NCI-H2081 (cell line): ENCODE measurements at places on chromosomes 3 and 15.

DNA sequence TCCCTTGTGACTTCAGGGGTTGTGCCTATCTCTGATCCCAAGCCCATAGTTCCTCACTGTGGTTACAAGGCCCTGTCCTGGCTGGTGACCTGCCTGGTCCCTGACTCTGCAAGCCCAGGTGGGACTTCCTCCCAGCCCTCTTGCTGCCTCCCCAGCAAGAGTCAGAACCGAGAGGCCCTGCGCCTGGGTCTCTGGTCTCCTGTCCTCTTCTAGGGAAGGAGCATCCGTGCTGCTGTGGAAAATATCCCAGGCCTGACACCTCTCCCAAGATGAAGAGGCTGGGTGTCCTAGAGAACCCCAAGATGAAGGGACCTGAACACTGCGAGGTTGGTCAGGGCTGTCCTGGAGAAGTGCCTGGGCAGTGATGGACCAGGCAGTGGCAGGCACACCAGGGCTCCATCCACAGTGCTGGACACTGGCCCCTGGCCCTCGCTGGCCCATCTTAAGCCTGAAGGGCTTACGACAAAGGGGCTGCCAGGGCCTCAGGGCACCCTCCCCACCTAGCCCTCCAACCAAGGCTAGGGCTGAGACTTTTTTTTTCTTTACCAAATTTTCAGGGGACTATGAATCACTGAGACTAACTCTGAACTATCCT is 32.7 kb downstream of the PTH1R start:
- no peak for DNase-seq

- no peak for DNase-seq
Observed at GRCh38 chr3:57757642-57758297, 1.7 kb downstream of the SLMAP start.

GRCh38 chr3:29949940-29950616 is 656.3 kb upstream of the TGFBR2 start:
- no peak for DNase-seq

DNA sequence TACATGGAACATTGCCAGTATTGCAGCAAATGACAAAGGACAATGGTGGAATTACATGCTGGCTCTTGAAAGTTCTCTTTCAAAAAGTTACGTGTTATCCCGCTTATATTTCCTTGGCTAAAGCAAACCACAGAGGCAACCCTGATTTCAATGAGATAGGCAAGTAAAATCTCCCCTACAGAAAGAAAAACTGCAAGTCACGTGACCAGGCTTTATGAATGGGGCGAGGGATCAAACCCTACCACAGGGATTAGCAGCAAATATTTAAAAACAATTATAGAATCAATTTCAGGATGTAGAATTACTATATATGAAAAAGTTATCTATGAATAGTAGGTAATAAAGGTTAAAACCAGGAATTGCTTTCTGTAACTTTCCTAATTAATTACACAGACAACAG is 603.4 kb upstream of the GBE1 start:
- no peak for DNase-seq

GRCh38 chr3:52532838-52533622 is 627 bp downstream of the NT5DC2 start:
- peak; percentile 16 for DNase-seq

DNA sequence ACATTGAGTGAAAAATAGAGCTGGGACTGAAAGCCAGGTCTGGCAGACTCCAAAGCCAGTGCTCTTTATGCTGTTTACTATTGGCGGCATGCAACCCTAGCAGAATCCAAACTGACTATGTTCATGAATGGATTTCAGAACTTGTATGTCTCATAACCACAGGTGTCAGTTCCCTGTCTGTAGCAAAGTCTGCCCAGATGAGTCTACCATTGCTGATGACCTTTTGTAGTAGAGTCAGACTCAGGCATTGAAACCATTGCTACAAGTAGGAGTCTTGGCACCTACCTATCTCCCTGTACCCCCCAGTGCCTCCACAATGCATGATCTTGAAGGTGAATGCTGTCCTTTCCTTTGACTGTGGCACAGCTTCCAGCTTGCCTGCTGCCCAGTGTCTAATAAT is 157.2 kb upstream of the ROPN1 start:
- DNase-seq, result no peak

- no peak for DNase-seq
Observed at GRCh38 chr3:172097585-172097984, 58.2 kb downstream of the FNDC3B start.

DNA sequence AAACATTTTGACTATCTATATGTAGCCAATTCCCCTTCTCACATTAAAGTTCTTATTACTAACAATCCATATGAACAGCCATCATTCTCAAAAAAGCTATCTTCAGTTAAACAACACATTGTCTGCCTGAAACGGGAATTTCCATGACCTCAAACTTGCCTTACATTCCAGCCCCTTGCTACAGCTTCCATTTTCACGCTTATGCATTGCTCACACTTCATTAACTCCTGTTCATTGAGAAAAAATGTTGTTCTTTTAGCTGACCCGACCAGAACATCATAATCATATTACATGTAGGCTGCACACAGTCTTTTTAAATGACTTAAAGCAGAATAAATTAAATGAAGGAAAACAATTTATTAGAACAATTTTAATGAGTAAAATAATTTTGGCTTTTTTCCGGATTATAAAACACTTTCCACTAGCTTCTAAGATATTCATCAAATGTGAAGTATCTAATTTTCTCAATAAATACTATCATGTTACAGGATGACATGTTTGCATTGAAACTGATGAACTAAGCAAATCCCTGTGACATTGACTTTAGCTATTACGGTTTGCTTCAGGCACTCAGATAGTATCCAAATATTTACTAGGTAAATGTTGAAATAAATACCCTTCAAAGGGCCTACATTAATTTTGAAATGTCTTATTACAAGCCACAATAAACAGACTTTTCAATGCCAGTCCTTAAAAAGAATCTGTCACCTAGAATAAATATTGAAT is 49.9 kb downstream of the P3H2 start:
- no peak for DNase-seq

- DNase-seq, result no peak
Observed at GRCh38 chr15:65938604-65939003, 69.3 kb downstream of the RAB11A start.

DNA sequence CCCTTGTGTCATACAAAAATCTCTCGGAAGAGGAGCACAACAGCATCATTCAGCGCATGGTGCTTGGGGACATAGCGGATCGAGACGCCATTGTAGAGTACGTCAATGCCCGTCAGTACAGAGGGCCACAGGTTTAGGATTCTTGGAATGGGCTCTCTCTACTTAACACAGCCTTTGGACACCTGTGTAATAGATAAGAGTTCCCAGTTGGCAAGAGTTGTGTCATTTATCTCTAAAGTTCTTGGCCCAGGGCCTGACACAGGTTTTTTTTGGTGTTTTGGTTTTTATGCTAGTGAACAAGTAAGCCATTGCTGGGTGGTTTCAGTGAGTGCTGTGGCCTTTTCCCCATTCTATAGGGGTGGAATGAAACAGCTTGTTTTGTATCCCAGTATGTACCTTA is 54.1 kb downstream of the SNRK start:
- no peak for DNase-seq

DNA sequence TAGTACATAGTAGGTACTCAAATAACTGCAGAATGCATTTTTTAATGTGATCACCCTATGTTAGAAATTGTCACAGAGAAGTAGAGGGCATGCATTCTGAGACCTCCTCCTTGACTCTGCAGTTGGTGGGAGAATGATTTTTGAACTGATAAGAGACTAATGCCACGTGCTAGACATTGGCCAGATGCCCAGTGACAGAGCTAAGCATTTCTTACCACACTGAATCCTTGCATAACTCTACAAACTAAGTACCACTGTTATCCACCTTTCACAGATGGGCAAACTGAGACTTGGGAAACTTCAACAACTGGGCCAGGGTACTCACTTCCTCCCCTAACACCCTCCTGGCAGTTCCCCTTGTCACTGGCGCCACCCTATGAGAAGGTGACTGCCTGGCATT is 33.5 kb upstream of the SPATA12 start:
- DNase-seq, result no peak

- DNase-seq, result peak; percentile 30
Observed at GRCh38 chr15:74835312-74835823, 7.6 kb downstream of the ULK3 start.

- no peak for DNase-seq
Observed at GRCh38 chr15:52006702-52007340, 12.2 kb upstream of the MAPK6 start.

DNA sequence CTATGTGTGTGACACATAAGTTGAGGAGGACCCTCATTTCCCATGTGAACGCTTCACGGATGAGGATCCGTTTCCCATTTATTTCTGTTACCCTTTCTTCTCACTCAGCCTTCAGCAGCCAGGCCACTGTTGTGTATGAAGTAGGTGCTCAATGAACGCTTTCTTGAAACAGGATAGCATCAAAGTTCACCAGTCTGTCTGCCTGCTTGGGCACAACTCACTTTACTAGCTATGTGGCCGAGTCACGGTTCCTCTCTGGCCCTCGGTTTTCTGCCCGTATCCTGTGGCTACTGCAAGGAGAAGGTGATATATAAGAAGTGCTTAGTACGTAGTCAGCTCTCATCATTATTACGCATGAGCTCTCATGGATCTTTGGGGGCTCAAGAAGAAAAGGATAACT is 22.4 kb downstream of the ACSBG1 start:
- no peak for DNase-seq

GRCh38 chr15:75178171-75178937 is 23.3 kb upstream of the C15orf39 start:
- DNase-seq, result no peak

- no peak for DNase-seq
Observed at GRCh38 chr15:76577879-76578512, 241.4 kb downstream of the ISL2 start.

- DNase-seq, result no peak
Observed at GRCh38 chr3:169060037-169060436, 603.5 kb downstream of the MECOM start.

DNA sequence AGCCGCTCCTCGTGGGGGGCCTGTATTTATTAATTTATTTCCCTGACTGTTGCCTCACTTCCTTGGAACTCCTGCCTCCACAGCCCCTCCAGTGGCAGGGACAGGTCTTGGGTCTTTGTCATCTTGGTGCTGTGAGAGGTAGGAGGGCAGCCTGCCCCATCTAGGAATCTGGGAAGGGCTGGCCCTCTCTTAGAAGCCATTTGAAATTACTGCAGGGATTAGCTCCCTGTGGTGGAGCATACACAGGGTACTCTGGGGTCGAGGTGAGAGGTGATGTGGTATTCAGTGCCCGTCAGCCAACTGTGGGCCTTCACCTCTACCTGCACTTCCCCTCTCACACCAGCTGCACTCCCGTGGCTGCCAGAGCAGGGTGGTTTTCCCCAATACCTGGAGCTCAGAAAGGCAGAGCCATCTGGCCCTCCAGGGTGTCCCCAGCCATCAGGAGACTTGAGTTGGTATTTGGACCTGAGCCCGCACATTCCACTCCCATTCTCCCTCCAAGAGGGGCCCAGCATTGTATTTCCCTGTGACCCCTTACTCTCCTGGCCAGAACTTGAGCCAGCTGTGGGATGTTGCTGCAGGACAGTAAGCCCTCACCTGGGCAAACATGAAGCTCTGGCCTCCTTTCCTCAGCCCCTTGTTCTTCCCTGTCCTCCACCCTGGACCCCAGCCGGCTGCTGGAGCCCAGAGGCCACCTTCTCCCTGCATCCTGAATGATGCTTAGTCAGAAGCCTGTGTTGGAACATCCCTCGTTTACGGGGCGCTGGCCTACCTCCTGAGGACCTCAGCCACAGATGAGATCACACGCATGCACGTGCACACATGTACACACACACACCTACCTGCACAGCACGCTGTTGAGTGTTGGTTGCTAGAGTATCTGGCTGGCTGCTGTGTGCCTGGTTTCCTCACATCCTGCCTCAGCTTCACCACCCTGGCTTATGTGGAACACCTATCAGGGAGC is 2.0 kb upstream of the JMJD7 start:
- no peak for DNase-seq

GRCh38 chr3:171349392-171349791 is 110.8 kb downstream of the TNIK start:
- no peak for DNase-seq

- DNase-seq, result no peak
Observed at GRCh38 chr3:152356870-152357276, 88.1 kb downstream of the MBNL1 start.

DNA sequence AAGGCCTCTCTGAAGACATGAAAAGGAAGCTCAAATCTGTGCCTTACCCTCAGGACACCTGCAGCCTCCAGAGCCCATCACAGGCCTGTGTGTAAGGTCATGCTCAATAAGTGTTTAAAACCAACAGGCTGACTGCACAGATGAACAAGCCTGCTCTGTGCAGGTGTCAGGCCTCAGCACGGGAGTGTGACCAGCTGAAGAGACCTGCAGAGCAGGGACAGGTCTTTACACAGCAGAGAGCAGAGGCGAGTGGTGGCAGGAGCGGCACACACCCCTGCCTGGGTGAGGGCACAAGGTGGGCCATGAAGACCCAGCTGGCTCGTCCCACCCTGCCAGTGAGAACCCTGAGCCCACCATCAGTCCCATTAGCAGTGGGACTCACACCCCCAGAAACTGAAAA is 56.9 kb downstream of the ROPN1B start:
- DNase-seq, result no peak

DNA sequence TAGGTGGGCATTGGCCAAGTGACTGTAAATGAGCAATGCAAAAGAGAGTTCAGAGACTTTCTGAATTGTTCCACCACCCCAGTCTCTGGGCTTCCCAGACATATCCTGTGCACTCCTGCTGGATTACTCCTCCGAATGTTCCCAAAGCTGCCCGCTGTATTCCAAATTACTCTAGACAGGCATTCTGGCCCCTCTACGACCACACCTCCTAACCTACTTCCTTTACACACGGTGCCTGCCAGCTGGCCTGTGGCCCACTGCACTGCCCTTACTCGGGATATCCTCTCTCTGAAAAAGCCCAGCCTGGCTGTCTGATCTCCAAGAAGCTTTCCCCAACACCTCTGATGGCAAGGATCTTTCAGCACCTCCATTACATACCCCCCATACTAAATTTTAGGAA is 66.6 kb downstream of the DUT start:
- DNase-seq, result no peak

- no peak for DNase-seq
Observed at GRCh38 chr15:60362321-60363086, 35.3 kb downstream of the ANXA2 start.

GRCh38 chr15:60379525-60380274 is 18.1 kb downstream of the ANXA2 start:
- DNase-seq, result no peak

DNA sequence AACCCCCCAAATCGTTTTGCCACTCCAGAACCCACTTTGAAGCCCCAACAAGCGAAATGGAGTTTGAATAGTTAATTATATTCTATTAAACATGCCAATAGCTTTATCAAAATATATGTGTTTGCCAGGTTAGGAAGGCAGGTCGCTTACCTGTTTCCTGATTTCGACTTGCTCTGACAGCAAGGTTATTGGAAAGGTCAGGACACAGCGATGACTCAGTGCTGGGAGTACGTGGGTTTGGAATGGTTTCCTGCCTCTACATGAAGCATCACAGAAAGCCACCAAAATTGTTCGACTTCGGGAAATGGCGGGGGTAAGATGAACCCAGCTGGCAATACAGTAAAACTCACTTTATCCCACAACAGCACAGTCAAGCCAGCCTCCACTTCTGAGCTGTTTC is 135.6 kb upstream of the ABI3BP start:
- DNase-seq, result no peak

GRCh38 chr3:101381809-101382208 is 61.4 kb upstream of the IMPG2 start:
- peak; percentile 64 for DNase-seq

GRCh38 chr15:74917676-74918075 is 11.0 kb upstream of the FAM219B start:
- DNase-seq, result no peak

- no peak for DNase-seq
Observed at GRCh38 chr3:164470471-164470870, 607.8 kb downstream of the SI start.

GRCh38 chr3:114214542-114215341 is 22.6 kb downstream of the ZNF80 start:
- no peak for DNase-seq
